ENCODE measurements at places on chromosomes 5 and 9. TPM values are rescaled to one million over a fixed set of nuclear protein-coding genes. Genes with fewer than 3 reads are reported as not detected.
A peak's percentile ranks its signal among the peaks of the same experiment; 100 is the strongest.

- DNase-seq = no peak
Observed at GRCh38 chr5:100595152-100595811, 60.1 kb downstream of the FAM174A start.

- peak; percentile 88 for DNase-seq
Observed at GRCh38 chr9:34591248-34591916, 1.9 kb upstream of the CNTFR start.

Gene ZBTB6
- 15.1 TPM for total RNA-seq

Gene PCDHB8
- 5.4 TPM for total RNA-seq

GRCh38 chr9:4550777-4551484 is 60.7 kb downstream of the SLC1A1 start:
- no peak for DNase-seq

Gene STC2
- 1.5 TPM for total RNA-seq

DNA sequence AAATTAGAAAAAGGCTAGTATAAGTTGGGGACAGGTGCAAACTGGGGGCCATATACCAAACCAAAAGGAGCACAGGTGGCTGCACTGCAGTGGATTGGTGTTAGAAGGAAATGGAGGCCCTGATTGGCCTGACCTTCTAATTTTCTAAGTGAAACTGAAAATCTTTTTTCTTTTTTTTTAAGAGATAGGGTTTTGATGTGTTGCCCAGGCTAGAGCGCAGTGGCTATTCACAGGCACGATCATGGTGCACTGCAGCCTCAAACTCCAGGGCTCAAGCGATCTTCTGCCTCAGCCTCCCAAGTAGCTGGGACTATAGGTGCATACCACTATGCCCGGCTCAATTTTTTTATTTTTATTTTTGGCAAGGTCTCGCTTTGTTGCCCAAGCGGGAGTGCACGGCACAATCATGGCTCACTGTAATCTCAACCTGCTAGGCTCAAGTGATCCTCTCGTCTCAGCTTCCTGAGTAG is 9.8 kb upstream of the CCDC69 start:
- no peak for DNase-seq

DNA sequence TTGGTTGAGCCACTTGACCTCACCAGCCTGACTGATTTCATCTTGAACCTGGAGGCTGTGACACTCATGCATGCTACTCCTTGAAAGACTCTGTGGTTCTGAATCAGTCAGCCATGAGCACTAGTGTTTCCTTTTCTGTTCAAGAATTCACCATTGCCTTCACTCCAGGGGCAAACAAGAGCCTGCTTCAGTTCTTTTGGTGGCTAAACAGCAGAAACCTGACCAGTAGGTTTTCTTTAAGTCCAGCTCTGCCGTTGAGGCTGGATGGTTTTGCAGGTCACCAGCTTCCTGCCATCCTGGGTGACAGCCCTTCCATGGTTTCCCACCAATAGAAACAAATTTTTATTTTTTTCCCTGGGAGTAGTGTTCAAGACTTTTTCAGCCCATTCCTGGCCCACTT is 10.0 kb downstream of the NTRK2 start:
- no peak for DNase-seq
